CD14-positive monocyte (primary cell): ENCODE measurements at places on chromosomes 5 and 9. TPM values are rescaled to one million over a fixed set of nuclear protein-coding genes. Genes with fewer than 3 reads are reported as not detected.
A peak's percentile ranks its signal among the peaks of the same experiment; 100 is the strongest.

DNA sequence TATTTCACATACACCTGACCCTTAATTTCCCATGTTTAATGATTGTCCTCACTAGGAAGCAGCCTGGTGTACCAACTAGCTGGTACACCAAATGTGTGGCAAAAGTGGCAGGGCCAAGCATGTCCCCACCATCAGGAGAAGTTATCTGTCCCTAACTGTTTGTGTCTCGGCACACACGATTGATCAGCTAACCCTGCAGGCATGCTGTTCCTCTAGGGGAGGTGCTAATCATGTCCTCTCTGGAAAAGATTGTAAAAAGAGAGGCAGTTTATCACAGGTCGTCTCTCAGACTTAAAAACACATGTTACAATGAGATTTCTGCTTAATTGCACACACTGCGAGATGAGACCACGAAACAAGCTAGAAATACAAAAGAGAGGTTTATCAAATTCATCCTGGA lies 342.7 kb downstream of the DIRAS2 start:
- no peak for DNase-seq

DNA sequence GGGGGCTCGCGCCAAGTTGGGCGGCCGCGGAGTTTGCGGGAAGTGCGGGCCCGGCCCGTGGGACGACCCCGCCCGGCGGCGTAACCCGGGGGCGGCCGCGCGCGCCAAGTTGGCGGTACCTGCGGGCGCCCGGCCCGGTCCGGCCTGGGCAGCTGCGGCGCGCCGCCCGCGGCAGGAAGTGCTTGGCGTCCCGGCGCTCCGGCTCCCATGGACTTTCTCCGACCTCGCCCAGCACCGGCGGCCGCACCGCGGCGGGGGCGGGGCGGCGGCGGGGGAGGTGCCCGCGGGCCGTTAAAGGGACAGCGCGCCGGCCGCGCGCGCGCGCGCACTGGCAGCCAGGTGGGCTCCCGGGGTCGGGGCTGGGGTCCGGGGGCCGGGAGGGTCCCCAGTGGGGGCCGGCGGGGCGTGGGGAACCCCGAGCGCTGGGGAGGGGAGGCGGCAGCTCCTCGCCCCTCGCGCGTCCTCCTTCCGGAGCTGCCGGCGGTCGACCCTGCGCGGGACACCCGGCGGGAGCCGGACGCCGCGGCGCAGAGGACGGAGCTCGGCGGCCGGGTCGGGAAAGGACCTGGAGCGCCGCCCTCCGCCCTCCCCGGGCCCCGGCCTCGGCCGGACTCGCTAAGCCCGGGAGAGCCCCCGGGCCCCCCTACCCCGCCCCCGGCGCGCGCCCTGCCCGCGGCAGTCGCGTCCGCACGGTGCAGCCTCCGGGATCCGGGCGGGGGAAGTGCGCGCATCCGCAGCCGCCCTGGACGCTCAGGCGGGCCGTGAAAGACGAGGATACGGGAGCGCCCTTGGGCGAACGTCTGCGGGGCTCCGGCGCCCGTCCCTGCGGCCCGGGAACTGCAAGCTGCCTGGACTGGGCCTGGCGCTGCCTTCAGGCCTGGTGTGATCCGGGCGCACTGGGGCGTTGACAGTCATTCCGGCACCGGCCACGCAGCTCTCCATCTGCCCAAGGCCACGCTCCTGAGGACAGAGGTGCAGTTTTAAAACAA lies at the start of gene NACC2:
NACC2 (minus strand) TSS at position 220 of the 989 bp plus-strand sequence. CDS start 44,768 bp downstream, outside the sequence.
- peak; percentile 47 for DNase-seq

Gene C9orf40
- 0.47 and 0.69 TPM in 2 replicates for polyA plus RNA-seq

GRCh38 chr5:93675460-93676450 lies 65.6 kb downstream of the POU5F2 start:
- DNase-seq = no peak

Gene FAM120A
- 12.7 TPM for polyA plus RNA-seq

DNA sequence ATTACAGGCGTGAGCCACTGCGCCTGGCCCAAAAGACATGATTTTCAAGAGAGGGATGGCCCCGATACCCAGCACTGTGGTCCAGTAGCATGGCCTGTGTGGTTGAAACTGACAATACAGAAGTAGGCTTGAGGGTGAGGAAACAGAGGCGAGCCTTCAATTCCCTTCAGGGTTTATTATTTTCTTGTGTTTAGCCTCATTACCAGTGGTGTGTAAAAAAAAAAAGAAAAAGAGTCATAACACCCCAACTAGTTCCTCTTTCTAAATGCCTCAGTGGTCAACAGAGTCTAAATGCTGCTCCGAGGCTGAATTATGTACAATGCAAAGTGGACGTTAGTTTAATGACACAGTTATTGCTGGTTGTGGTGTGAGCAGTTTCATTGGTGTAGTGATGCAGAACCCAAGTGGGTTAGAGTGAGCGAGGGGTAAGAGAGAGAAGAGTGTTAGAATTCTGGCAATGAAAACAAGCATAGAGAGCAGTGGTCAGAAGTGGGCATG lies 58.8 kb downstream of the SNX30 start:
- peak; percentile 55 for DNase-seq

Gene GFI1B
- 0.39 and 0.93 TPM in 2 replicates for polyA plus RNA-seq

GRCh38 chr9:2709645-2710101 lies 7.6 kb upstream of the KCNV2 start:
- no peak for DNase-seq

- no peak for DNase-seq
Observed at GRCh38 chr5:159257629-159258283, 5.3 kb upstream of the UBLCP1 start.

- no peak for DNase-seq
Observed at GRCh38 chr5:173542964-173543363, 73.5 kb downstream of the BOD1 start.

GRCh38 chr9:35960039-35960655 lies 2.2 kb upstream of the OR2S2 start:
- no peak for DNase-seq

DNA sequence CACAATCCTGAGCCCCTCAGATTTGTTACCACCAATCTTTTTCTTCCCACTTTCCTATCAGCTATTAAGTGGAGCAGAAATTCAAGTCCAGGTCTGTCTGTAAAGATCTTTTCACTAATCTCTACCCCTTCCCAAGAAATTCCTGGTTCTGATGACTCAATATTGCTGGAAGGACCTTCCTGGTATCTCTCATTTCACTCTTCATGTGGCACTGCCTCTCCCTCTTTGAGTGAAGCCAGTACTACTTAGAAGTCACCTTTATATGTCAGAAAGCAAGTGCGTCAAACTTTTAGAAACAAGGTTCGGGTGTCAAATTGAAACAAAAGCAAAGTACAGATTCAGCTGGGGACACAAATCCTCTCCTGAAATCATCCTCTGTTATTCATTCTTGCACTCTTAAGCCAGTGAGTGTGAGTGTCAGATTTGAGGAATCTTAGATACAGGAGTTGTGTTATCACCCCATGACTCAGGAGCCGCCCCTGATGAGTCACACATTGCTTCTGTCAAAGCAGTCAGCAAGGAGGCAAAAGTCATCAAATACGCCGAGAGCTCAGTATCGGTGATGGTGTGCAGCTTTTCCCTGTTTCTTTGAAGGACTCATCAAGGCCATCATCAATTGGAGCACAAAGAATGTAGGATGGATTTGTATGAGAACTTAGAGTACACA lies 313.0 kb downstream of the CETN3 start:
- DNase-seq = no peak

Gene IL6ST
- 8.0 and 22.1 TPM in 2 replicates for polyA plus RNA-seq

Gene ESM1
- polyA plus RNA-seq = not detected

GRCh38 chr5:154755361-154756008 lies at the start of gene LARP1:
Gene LARP1, plus strand, starts transcription at chr5:154755377. Its CDS starts 381 bp downstream, at chr5:154755758.
- DNase-seq = no peak

- no peak for DNase-seq
Observed at GRCh38 chr9:125538092-125538473, 168.9 kb downstream of the MAPKAP1 start.

- DNase-seq = no peak
Observed at GRCh38 chr9:22129633-22130032, 120.5 kb upstream of the CDKN2B start.

GRCh38 chr5:116674881-116675625 lies 100.4 kb upstream of the SEMA6A start:
- no peak for DNase-seq

DNA sequence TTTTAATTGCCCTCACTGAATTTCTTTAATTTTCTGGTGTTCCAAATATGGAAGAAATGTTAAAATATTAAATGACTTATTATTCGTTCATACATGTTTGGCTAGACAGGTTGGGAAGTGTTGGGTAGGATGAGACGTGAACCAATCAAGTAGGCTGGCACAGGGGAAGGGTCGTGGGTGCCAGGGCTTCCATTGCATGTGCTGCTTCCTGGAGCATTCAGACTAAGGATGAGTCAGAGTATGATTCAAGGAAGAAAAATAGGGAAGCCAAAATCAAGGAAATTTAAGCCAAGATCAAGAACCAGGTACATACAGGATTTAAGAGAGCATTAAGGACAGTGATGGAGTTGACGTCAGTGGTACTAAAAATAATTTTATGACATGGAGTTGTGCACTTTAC lies 2068.0 kb downstream of the MAT2B start:
- DNase-seq = no peak

GRCh38 chr9:111438541-111439235 lies 45.5 kb downstream of the ECPAS start:
- no peak for DNase-seq

DNA sequence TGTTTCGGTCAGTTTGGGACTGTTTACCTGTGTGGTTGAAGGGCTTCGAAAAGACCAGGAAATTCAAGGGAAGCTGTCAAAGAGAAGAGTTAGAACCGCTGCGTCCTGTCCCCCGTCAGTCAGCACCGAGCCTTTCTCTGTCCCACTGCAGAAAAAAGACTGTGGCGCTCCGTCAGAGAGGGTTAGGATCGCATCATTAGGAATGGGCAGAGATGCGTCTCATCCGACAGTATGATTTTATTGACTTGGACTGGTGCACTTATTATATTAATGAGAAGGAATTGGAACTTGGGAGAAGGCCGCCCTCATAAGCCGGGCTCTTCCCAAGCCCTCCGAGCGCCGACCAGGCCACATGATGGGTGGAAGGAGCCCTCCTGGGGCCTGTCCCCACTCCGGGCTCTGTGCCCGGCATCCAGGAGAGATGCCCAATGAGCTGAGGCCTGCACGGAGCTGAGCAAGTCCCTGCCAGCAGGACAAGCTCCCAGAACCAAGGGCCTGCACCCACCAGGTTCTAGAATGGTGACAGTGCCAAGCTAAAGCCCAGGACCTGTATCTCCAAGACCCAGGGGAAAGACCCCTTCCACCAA lies 71.5 kb downstream of the NEK6 start:
- DNase-seq = no peak

DNA sequence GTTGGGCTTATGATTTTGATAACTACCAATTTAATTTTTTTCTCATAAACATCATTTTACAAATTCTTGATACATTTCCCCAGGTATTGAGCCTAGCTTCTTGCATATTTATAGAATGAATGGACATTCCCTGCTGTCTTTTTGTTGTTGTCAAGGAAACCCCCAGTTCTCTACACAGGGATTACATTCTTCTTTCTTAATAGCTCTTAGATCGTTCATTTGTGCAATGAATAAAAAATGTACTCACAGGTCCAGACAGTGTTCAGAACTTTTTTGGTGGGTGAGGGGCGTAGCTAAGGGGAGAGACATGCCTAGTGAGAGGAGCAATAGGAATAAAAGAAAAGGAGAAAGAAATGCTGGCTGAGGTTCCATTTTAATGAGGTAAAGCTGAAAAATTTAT lies 58.6 kb downstream of the VCAN start:
- no peak for DNase-seq

GRCh38 chr5:95081500-95081960 lies 203.4 kb downstream of the MCTP1 start:
- DNase-seq = peak; percentile 95

DNA sequence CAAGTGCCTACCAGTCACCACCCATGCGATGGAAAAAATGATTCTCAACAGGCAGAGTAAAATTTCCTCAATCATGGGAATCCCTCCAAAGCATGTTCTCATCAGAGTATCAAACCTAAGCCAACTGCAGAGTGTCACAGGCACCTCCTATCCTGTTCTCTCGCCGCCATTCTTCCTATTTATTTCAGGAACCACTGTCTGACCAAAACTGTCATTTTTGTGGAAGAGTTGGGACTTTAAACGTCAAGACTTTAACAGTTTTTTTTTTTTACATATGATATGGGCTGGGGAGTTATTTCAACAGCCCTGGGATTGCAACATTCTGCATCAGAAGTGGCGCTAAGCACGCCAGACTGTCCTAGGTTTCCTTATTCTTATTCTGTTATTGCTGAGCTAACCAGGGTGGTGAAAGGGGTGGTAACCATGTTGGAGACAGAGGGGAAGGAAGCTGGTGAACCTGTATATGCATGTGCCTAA lies 29.5 kb downstream of the PFDN1 start:
- peak; percentile 96 for DNase-seq

DNA sequence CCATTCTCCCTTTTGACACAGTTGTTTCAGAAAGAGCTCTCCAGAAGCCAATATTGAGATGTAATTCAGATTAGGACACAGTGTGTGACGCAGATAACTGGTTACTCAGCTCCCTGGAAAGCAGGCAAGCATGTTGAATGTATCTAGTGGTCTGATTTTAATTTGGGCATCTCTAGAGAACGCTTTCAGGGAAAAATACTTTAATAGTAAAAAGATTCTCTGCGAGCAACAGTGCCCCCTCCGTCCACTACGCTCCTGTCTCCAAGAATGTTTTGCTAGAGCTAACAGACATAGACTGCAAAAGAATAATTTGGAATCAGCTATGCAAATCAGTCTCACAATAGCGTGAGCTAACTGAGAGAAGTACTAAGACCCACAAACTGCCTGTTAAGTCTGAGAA lies 23.3 kb downstream of the CFAP90 start:
- no peak for DNase-seq

Gene CCNI2
- polyA plus RNA-seq = not detected

- DNase-seq = no peak
Observed at GRCh38 chr5:168883281-168883741, 304.1 kb upstream of the PANK3 start.

Gene DBH
- not detected for polyA plus RNA-seq

GRCh38 chr9:99555792-99556191 lies 265.9 kb upstream of the NR4A3 start:
- DNase-seq = no peak

- peak; percentile 42 for DNase-seq
Observed at GRCh38 chr9:74951725-74952151, 974 bp downstream of the C9orf40 start.

Gene MAP1B
- polyA plus RNA-seq = 0.02 TPM

- no peak for DNase-seq
Observed at GRCh38 chr9:69622676-69623075, 49.5 kb downstream of the APBA1 start.

Gene PRUNE2
- polyA plus RNA-seq = 0.18 and 0.72 TPM in 2 replicates

Gene NPR3
- polyA plus RNA-seq = not detected

DNA sequence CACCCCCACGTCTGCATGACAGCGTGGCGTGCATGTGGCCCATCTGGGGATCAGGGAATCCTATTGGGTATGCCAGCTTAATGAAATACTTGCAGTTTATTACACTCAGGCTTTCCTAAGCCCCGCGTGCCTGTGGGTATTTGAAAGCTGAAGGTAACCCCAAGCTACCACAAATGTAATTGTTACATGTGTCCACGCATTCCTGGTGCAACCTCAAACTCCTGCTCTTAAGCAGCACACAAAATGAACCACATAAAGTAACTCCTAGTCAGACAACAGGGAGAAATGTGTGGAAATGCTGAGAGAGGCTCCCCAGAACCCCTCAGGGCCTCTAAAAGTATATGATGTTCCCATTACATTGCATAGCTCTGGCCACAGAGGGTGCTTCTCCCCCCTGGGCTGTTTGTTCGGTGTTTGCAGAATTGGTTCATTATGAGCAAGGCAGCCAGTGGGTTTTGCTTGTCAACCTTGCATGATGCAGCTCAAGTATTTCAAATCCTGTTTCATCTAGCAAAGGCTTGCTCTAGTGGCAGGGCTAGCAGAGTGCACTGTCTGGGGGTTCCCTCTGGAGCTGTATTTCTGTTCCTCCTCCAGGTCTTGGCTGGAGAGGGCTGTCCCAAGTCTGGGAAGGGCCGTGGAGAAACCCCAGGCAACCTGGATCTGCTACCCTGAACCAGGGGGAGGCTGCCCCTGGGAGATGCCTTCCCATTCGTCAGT lies 1.8 kb upstream of the DCANP1 start:
- no peak for DNase-seq

Gene WNT8A
- polyA plus RNA-seq = not detected
